ENCODE measurements at places on chromosomes 12 and 14.

DNA sequence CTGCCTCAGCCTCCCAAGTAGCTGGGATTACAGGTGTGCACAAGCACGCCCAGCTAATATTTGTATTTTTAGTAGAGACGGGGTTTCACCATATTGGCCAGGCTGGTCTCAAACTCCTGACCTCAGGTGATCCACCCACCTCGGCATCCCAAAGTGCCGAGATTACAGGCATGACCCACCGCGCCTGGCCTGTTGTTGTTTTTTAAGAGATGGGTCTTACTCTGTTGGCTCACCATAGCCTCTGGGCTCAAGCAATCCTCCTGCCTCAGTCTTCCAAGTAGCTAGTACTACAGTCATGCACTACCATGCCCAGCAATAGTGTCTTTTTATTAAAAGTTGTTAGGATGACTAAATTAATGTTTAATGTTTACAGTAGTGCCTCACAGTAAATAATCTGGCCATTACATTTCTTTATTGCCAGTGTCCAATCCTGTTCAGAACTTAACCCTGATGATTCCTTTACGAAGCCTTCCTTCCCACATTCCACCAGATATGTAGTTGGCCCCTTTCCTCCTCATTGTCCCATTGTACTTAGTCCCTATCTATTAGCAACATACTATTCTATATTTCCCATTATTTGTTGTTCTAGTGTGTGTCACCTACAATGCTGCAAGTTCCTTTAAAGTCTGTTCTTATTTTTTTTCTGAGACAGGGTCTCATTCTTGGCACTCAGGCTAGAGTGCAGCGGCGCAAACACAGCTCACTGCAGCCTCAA is 8.8 kb upstream of the SMARCC2 start:
- H3K27me3 ChIP-seq = no peaks in the 10 kb centered on the region
- no peak overlapping the region for H3K4me3 ChIP-seq
- no peak for DNase-seq
- peaks cover 5% of the 10 kb centered on the region for H3K4me1 ChIP-seq

DNA sequence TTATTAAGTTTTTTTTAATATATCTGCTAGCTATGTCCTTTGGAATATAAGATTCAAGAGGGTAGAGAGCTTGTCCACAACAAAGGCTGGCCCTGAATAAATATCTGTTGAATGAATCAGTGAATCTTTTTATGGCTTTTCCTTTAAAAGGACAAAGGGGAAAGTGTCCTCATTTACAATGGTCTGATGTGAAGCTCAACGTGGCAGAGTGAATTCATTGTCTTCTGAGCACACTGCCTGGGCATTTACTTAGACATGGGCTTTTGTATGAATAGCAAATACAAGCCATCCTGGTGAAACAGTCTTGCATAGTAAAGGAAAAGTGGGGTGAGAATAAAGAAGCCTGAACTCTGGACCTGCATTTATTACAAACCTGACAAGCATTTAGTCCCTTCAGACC is 201.2 kb downstream of the NELL2 start:
- H3K36me3 ChIP-seq = peaks cover 47% of the 10 kb centered on the region
- no peak overlapping the region for H3K27ac ChIP-seq
- no peak for DNase-seq
- no peaks in the 10 kb centered on the region for H3K27me3 ChIP-seq

DNA sequence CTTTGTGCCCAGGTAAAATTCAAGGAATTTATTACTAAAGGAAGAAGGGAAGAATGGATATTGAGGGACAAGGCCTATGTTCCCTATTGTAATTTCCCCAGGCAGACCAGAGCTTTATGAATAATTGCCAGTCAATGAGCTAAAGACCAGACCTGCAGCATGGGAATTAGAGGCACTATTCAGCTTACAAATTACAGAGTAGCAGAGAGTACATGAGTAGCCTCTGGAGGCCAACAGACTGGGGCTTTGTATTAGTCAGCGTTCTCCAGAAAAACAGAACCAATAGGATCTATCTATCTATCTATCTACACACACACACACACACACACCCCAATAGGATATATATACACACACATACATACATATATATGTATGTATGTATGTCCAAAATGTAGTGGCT is 120.0 kb upstream of the RPH3A start:
- peaks cover under 1% of the 10 kb centered on the region for H3K4me1 ChIP-seq
- H3K27ac ChIP-seq = no peak overlapping the region

DNA sequence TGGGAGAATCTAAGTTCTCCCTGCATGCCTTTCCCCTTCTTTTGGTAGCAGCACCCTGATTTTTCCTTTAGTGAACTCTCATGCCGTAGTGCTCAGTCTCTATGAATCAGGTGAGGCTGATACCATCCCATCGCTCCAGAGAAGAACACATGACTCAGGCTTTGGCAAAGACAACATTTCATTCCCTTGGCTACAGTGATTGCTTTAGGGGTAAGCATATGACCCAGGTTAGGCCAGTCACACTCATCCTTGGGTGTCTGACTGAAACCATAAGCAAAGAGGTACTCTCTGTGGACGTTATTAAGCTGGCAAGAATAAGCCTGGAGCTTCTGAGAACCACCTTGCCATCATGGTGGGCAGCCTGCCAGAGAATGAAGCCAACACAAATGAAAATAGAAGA is 141.8 kb downstream of the MYRFL start:
- DNase-seq = no peak
- no peaks in the 10 kb centered on the region for H3K36me3 ChIP-seq
- no peaks in the 10 kb centered on the region for H3K27me3 ChIP-seq
- no peak overlapping the region for H3K27ac ChIP-seq

GRCh38 chr12:3152892-3153291 is 75.7 kb downstream of the TSPAN9 start:
- no peak for DNase-seq
- H3K4me1 ChIP-seq = peaks cover 5% of the 10 kb centered on the region
- H3K4me3 ChIP-seq = no peak overlapping the region
- no peaks in the 10 kb centered on the region for H3K36me3 ChIP-seq
- H3K27ac ChIP-seq = no peak overlapping the region

GRCh38 chr14:105209091-105209490 is 28.0 kb upstream of the NUDT14 start:
- H3K27ac ChIP-seq = no peak overlapping the region
- H3K36me3 ChIP-seq = peaks cover 21% of the 10 kb centered on the region
- H3K4me1 ChIP-seq = peaks cover 8% of the 10 kb centered on the region
- H3K4me3 ChIP-seq = no peak overlapping the region

GRCh38 chr12:54546511-54546910 is 2.9 kb upstream of the PDE1B start:
- no peak overlapping the region for H3K4me3 ChIP-seq
- H3K4me1 ChIP-seq = peaks cover 47% of the 10 kb centered on the region
- H3K27ac ChIP-seq = no peak overlapping the region
- peaks cover 37% of the 10 kb centered on the region for H3K36me3 ChIP-seq

DNA sequence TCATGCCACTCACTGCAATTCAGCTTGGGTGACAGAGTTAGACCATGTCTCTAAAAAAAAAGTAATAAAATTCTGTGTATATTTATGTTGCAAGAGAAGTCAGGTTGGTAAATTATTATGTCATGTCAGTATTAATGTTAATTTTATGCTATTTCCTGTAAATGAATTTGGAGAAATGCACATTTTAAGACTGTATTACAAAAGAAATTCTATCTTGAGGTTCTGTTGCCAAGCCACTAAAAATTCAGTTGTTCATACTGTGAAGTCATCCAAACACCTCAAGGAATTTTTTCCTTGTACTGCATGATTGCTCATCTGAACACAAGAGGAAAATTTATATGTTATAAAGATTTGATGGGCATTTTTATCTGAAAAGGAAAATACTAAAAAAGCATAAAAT is 23.3 kb upstream of the HMGA2 start:
- DNase-seq = no peak
- H3K4me1 ChIP-seq = no peaks in the 10 kb centered on the region
- H3K27me3 ChIP-seq = peaks cover 21% of the 10 kb centered on the region
- H3K36me3 ChIP-seq = no peaks in the 10 kb centered on the region

- no peak overlapping the region for H3K27ac ChIP-seq
- no peaks in the 10 kb centered on the region for H3K4me1 ChIP-seq
- H3K4me3 ChIP-seq = no peak overlapping the region
- H3K36me3 ChIP-seq = no peaks in the 10 kb centered on the region
- DNase-seq = no peak
- peaks cover 17% of the 10 kb centered on the region for H3K27me3 ChIP-seq
These were observed 8.3 kb downstream of the GALNT16 start for GRCh38 chr14:69268223-69268622.

DNA sequence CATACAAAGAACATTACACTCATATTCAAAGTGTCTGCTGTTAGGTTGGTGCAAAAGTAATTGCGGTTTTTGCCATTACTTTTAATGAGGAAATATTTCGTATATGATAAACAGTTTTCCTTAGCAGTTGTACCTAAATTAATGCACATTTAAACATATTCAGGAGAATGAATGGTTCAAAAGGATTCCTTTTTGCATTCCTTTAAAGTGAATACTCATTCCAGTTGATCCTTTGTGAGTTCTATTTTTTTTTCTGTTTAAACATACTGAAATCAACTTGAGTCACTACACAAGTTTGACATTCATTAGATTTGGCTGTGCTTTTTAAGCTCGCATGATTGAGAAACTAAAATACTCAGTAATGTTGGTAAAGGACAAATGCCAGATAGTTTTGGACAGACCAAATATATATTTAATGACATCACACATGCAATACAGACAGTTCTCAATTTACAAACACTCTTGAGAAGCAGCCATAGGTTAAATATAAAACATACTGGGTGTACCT is 13.8 kb upstream of the SLC38A2 start:
- no peak overlapping the region for H3K4me3 ChIP-seq
- H3K27ac ChIP-seq = no peak overlapping the region

DNA sequence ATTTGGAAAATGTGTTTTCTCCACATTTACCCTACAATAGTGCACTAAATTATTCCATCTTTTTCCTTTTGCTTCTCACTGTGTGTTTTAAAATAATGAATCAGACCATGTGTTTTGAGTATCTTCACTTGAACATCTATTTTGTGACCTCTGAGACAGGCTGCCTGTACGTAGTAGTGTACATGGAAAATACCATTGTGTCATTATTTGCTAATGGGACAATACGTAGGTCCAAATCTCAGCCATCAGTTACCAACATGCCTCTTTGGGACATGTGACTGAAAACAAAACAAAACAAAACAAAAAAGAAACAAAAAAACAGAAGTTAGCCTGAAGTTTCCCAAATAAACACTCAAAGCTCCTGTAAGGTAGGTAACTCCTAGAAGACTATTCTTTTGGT is 7.1 kb upstream of the MYF6 start:
- no peaks in the 10 kb centered on the region for H3K27me3 ChIP-seq
- H3K36me3 ChIP-seq = no peaks in the 10 kb centered on the region
- no peaks in the 10 kb centered on the region for H3K4me1 ChIP-seq
- DNase-seq = no peak
- H3K27ac ChIP-seq = no peak overlapping the region

DNA sequence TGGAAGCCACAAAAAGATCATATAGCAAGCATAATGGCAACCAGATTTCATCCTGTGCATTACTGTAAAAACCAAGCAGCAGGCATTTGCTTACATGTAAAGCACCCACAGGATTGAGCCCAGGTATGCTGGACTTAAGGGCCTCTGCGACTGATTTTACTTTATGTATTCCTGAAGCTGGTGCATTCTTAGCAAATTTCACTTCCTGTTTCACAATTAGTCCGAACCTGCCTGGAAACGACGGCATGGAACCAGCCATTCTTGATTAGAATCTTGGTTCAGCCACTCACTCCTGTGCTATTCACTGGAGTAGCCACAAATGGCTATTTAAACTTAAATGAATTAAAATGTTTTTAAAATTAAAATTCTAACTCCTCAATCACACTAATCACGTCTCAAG is 239.2 kb downstream of the NUAK1 start:
- no peak overlapping the region for H3K4me3 ChIP-seq
- H3K27me3 ChIP-seq = no peaks in the 10 kb centered on the region
- no peaks in the 10 kb centered on the region for H3K4me1 ChIP-seq

DNA sequence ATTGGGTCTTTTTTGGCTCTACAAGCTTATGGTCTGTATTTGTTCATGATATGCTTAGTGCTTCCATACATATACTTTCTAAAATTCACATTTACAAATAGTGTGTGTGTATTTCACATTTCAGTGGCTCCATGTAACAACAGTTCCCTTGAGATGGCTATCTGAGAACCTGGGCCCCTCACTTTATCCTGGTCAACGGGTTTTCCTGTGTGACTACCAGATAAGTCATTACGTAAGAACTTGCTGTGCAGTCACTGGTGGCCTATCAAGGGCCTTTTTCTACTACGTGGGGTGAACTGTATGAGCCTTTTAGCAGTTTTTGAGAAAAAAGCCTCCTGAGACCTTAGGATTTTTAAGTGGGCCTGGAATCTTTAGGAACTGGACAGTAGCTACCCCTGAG is 454.1 kb downstream of the PCNX1 start:
- peaks cover 39% of the 10 kb centered on the region for H3K36me3 ChIP-seq
- no peak overlapping the region for H3K4me3 ChIP-seq
- H3K4me1 ChIP-seq = peaks cover 73% of the 10 kb centered on the region

GRCh38 chr12:80187660-80188090 is 88.3 kb downstream of the OTOGL start:
- H3K27ac ChIP-seq = peak overlapping the region; percentile 3

GRCh38 chr12:79351251-79351650 is 339.5 kb downstream of the PAWR start:
- H3K36me3 ChIP-seq = no peaks in the 10 kb centered on the region
- no peaks in the 10 kb centered on the region for H3K4me1 ChIP-seq
- no peak for DNase-seq
- no peak overlapping the region for H3K4me3 ChIP-seq
- no peak overlapping the region for H3K27ac ChIP-seq

GRCh38 chr14:59208224-59208814 is 19.9 kb downstream of the DAAM1 start:
- no peak overlapping the region for H3K27ac ChIP-seq
- no peaks in the 10 kb centered on the region for H3K36me3 ChIP-seq
- H3K4me3 ChIP-seq = no peak overlapping the region
- H3K27me3 ChIP-seq = no peaks in the 10 kb centered on the region

DNA sequence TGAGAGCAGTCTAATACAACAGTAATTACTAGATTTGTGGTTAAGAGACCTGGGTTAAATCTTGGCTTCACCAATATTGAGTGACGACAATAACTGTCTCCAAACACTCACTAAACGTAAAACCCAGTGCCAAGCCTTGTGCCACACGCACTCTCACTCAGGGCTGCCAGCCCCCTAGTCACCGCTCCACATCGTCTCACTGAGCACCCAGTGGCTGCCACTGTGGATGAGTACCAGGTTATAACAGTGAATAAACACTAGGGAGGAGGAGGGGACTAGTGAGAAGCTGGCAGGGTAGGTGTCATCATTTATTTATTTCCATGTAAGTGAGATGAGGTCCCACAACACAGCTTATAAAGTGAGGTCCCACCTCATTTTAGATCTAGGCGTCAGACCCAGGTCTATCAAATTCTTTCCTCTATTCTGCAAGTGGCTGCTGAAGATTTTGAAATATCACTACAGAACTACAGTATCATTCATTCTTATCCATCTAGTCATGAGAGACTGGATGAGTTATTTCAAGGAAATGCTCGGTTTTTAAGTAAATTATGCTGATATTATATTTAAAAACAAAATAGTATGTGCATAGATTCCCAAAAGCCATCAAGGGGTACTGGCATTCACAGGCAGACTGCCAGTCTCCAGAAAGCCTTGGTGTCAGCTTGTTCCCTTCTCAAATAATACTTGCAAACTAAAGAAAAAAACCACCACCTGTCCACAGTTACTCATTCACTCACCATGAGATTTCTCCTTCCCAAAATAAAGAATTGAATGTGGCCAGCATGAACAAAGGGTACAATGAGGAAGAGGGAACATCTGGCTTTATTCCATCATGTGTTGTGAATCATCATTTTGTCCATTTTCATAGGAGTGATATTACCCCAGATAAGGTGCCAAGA is 84.0 kb downstream of the PTPN21 start:
- no peaks in the 10 kb centered on the region for H3K27me3 ChIP-seq
- H3K4me1 ChIP-seq = no peaks in the 10 kb centered on the region
- no peaks in the 10 kb centered on the region for H3K36me3 ChIP-seq
- H3K4me3 ChIP-seq = no peak overlapping the region
- H3K27ac ChIP-seq = no peak overlapping the region

All from activated T-cell treated with anti-CD3 and anti-CD28 coated beads, Interleukin-2, amount 50 U/mL, for 24 hours (primary cell).